ENCODE measurements at places on chromosomes 5 and 9.
A peak's percentile ranks its signal among the peaks of the same experiment; 100 is the strongest.

- no peak for DNase-seq
These were observed 75.8 kb downstream of the CDH6 start for GRCh38 chr5:31269259-31269658.

DNA sequence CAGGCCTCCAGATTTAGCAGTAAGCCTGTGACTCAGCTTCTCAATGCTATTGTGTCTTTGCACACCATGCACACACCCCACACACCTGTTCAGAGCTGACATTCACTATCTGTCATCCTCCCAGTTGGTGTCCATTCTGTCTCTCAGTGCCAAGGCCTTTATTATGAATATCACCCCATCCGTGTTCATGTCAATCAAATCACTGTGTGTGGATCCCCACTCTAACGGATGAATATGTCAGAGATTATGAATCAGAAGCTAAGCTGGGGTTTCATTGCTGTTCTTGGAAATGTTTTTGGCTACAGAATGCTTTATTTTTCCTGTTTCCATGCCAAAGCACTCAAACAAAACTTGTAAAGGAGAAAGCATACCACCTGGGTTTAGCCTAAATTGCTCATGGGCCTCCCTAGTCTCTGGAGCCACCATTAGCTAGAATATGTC, 9.4 kb upstream of the MAMDC2 start:
- no peak for DNase-seq

GRCh38 chr9:98652741-98653140, 56.0 kb downstream of the GABBR2 start:
- no peak for DNase-seq

GRCh38 chr5:123610665-123611405, 98.9 kb downstream of the CSNK1G3 start:
- DNase-seq: peak; percentile 1

DNA sequence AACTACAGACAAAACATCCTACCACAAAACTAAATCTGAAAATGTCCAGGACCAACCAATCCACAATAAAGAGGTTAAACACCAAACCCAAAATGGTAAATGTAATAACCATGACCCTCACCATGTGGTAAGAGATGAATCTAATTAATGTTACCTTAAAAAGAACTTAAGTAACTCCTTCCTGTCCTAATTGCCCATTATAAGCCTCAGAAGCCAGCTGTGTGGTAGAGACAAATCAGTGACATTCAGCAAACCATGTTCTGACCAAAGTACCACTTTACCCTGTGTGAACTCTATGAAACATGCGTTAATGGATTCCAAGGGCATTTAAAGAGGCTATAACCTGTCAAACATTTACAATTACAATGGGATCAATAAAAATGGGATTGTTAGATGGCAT, 25.0 kb downstream of the LPAR1 start:
- DNase-seq: no peak

DNA sequence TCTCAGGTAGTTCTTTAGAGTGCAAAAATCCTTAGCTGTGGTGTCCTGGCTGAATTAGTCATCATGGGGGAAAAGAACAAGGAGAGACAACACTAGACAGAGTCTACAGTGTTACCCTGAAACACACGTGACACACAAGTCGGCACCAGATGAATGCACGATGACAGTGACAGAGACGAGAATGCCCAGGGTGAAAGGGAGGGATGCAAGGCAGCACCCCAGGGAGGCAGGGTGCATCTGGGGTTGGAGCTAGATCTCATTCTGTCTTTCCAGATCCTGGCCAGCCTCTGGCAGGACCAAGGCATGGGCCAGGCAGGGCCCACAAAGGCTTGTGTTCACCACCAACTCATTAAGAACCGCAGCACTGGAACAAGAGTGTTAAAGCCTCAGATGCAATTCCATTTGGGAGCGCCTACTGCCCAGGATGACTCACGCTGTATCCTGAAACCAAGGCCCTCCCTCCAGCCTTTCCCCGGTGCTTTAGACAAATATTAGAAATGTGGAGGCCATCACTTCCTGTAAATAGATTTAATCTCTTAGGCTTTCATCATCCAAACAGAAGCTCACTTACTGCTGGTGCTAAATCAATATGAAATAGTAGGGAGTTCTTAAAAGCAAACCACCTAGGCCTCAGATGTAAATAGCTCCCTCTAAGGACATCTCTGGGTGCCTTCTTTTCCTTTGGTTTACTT, 56.1 kb downstream of the IRX2 start:
- DNase-seq: no peak

- no peak for DNase-seq
These were observed 64.5 kb upstream of the UBTD2 start for GRCh38 chr5:172348084-172348483.

DNA sequence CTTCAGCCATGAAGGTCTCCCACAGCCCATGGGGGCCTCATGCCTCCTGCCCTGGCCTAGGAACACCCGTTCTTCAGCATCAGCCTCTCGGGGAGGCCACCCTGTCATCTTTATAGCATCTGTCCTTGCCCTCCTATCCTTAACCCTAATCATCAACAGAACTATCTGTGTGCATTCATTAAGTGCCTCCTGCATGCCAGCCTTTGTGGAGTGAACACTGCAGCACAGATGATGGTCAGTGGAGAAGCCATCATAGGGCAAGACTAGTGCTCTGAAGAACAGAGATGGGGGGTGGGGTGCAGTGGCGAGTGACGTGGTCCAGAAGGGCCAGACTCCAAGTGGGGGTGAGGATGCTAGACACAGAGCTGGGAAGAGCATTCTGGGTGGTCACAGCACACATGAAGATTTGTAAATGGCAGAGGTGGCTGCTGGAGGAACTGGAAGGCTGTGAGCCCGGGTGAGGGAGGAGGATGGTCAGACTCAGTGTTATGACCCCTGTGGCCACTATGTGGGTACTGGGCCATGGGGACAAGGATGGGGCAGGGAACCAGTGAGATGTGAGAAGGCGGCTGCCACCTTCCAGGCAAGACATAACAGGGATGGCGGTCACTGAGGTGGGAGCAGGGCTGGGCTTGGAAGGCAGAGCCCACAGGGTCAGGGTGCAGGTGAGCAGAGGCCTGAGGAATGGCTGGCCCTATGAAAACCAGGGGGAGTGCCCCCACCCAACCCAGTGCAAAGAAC, 3.6 kb upstream of the CARD19 start:
- no peak for DNase-seq

- no peak for DNase-seq
These were observed 13.9 kb downstream of the MROH2B start for GRCh38 chr5:41057231-41057630.

DNA sequence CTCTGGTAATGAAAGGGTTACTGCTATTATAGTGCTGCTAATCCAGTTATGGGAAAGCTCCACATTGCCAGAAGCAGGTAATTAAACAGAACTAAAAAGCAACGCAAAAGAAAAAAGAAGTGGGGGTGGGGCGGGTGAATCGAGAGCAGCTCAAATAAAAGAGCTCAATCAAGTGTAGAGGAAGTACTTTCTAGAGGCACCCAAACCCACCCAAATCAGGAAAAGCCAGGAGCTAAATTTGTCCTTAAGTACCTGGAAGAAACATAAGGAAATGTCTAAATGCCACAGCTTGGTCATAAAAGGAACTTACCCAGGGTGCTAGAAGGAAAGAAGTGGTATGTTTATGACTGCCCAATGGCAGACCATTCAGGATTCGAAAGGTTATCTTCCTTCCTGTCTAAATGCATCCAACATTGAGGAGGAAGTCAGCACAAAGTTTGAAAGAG, 2.4 kb upstream of the RNF145 start:
- no peak for DNase-seq

GRCh38 chr5:68268101-68268851, 52.7 kb downstream of the PIK3R1 start:
- no peak for DNase-seq

DNA sequence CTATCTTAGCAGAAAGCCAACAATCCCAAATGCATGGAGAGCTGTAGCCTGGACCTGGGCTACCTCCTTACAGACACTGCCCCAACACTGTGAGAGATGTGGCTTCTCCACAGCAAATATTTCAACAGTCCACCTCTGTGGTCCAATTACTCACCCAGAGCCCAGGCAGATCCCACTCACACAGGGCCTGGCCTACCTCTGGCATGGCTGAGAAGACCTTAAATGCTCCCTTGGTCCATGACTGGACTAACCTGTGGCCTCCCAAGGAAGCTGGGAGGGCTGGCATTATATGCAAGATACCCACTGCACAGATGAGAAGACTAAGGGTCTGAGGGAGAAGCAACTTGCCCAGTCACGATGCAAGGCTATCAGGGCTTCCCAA, 22.8 kb upstream of the SLC25A51 start:
- no peak for DNase-seq

DNA sequence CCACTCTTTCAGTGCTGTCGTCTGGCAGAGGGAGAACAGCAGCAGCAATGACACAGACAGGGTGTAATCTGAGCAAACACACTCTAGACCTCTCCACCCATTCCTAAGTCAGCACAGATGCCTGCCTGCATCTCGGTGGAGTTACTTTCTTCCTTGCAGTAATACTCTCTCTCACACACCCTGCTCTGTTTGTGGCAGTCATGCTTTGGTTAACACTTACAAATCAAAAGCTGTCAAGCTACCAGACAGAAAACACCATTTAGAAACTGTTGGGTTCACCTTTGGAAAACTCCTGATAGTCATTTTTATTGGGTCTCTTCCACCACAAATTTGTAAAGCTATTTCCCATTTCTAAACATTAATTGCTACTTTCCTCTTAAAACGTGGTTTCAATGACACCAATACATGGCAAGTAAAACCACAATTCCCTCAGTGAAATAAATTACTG, 27.3 kb downstream of the LHFPL2 start:
- no peak for DNase-seq

GRCh38 chr9:112218908-112219307, 43.8 kb upstream of the SUSD1 start:
- DNase-seq: no peak

DNA sequence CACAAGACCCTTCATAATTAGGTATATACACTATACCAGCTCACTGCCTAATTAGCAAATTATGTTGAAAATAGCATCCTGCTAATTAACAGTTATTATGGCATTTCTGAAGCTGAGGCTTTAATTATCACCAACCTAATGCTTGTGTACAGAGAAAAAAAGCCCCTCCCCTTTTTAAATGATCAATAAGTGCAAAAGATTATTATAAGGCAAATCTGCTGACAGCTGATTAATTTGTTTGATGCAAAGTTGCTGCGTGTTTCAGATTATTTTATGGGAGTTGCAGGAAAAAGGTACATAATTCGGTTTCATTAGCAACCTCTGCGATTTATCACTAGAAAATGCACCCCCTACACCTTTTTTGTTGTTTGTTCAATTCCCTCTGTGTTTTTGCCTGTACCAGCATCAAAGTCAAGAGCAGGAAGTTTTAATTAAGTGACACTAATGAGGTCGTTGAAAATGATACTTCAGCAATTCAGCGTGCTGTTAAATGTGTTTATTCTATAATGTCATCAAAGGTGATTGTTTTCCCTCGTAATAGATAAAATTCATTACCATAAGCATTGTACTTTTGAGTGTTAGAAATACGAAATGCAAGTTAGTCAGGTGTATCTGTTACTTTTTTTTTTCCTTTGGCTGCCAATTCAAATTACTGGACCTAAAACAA, 170.0 kb downstream of the EBF1 start:
- no peak for DNase-seq

DNA sequence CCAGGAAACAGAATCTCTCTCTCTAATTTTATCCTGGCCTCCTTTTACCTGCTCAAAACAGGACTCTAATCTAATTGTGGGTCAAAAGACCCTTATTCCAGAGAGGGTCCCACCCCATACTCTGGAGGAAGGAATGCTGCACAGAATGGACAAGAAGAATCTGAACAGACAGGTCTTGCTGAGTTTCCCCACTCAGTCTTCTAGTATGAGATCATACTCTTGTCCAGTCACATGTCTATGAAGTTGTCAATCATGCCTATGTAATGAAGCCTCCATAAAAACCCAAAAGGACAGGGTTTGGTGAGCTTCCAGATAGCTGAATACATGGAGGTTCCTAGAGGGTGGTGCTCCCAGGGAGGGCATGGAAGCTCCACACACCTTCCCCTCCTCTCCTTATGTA, 123.9 kb upstream of the FER start:
- no peak for DNase-seq

DNA sequence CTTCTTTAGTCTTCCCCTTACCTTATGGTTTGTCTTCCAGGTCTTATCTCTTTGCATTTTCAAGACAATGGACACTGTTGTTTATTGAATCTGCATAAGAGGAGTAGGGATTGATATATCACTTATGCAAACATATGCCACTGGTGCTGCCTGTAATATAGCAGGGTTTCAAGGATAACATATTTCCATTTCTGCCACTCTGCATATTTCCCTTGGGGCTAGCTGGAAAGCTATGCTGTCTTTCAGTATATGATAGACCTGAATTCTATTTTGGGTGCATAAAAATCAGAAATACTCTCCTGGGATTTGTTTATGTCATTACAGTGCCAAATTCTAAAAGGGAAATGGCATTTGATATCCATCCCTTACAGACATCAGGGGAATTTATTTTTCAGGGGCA, 400.2 kb downstream of the TLR4 start:
- no peak for DNase-seq

DNA sequence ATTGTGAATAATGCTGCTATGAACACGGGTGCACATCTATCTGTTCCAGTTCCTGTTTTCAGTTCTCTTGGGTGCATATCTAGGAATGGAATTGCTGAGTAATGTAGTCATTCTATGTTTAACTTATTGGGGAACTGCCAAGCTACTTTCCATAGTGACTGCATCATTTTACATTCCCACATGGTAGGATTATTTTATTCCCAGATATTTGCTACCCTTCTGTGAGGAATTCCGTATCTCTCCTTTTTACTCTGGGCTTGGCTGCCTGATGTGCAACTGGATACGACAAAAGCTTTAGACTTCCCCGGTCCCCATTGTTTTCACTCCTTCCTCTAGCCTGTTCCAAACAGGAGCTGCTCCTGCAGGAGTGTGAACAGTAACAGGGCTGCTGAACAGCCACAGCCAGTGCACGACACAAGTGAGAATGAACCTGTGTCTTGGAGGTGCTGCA, 7.2 kb downstream of the TAS2R1 start:
- no peak for DNase-seq
